Epithelial cell of proximal tubule (primary cell): ENCODE measurements at places on chromosomes 3 and 15. TPM values are rescaled to one million over a fixed set of nuclear protein-coding genes. Genes with fewer than 3 reads are reported as not detected.

DNA sequence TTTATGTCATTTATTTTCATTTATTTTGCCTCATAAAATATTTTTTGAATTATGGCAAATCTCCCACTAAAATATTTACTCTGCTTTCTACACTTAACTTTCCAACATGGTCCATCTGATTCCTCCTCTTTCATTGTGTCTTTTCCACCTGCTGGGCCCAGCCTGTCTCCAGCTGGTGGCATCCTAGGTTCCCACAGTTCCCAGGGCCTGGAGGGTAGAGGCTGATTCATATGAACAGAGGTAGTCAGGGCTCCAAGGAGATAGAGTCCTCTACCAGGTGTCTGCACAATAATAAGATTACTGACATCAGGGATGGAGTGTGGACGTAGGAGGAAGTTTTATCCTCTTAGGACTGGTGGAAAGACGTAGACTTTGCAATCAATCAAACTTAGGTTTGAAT is 14.3 kb downstream of the ZBTB38 start:
- DNase-seq: no peak

GRCh38 chr15:70240082-70240481 is 142.4 kb upstream of the TLE3 start:
- no peak for DNase-seq

DNA sequence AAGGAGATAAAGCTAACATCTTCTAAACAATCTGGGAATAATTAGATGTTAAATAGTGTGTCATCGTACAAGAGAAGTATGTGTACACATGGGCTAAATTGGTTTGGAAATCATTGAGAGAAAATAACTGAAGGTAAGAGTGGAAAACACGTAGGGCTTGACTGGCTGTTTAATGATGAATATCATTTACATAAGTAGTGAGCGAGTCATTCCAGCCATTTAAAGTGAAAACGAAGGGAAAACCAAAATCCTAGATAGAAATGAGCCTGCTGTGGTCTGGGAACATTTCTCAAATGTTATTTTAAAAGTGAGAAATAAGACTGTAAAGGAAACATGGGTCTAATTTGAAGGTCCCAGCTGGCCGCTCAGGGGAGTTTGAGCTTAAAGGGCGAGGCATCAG is 41.9 kb upstream of the KCNMB2 start:
- DNase-seq: no peak

GRCh38 chr3:112038863-112039262 is 4.3 kb downstream of the TMPRSS7 start:
- DNase-seq: no peak

GRCh38 chr3:124486324-124486723 is 243.9 kb upstream of the UMPS start:
- no peak for DNase-seq

DNA sequence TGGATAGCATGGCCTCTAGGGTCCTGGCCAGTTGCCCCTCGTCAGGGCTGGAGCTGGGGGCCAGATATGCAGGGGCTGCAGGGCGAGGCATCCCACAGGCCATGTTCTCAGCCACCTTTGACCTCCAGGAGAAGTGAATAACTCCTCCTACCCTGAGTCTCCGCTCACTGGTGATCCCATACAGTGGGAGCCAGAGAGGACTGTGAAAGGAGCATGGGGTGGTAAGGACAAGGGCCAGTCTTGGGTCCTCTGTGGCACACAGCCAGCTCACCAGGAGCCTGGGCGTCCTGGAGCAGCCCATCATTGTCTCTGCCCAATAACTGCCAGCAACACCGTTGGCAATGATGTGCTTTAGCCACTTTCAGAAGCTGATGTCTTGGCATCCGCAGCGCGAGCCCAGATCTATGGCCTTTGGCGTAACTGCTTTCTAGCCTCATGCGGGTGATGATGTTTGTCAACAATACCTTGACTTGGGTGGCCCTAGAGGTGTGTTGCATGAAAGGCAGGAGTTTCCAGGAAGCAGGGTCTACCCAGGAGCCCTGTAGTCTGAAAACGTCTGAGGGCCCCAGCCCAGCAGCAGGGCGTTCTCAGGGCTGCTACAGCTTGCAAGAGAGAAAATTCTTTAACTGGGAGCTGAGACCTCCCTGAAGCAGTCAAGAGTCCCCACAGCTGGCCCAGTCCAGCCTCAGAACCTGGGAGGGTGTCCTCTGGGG is 61.1 kb upstream of the IQSEC1 start:
- no peak for DNase-seq

- no peak for DNase-seq
Observed at GRCh38 chr15:75178171-75178937, 23.3 kb upstream of the C15orf39 start.

- no peak for DNase-seq
Observed at GRCh38 chr3:40718681-40719080, 193.9 kb downstream of the ZNF621 start.

DNA sequence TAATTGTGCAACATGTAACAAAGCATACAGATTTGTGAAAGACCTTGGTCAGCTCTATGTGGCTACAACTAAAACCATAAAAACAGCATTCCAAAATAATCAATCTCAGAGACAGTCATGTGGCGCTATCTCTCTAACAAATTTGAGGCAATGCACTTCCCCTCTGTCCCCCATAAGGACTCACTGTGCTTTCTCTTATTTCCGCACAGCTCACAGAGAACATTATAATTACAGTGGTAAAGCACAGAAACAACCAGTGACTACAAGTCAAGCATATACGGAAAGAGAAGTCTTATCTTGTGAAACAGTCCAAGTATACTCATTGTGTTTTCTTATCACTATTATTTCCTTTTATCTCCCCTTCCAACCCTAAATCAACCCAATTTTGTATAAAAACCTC is 64.3 kb downstream of the RYK start:
- no peak for DNase-seq

DNA sequence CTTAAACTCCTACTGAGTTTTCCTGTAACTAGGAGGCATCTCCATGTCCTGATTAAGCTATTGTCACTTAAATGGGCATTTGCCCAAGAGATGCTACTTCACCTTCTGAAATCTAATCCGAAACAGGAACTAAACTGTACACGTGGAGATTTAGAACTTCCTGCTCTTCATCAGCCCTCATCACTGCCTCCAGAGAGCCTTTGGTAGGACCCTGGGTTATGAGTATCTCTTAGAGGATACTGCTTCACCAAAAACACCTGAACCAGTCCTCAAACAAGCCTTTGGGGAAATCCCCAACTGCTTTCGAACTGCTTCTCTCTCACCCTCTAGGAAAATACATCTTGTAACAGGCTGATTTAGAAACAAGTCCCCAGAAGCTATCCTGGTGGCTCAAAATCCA is 320.3 kb downstream of the GAP43 start:
- no peak for DNase-seq

- DNase-seq: no peak
Observed at GRCh38 chr3:126524429-126524988, 554 bp downstream of the CHST13 start.

GRCh38 chr3:139560411-139560810 is 20.9 kb upstream of the RBP1 start:
- DNase-seq: no peak

DNA sequence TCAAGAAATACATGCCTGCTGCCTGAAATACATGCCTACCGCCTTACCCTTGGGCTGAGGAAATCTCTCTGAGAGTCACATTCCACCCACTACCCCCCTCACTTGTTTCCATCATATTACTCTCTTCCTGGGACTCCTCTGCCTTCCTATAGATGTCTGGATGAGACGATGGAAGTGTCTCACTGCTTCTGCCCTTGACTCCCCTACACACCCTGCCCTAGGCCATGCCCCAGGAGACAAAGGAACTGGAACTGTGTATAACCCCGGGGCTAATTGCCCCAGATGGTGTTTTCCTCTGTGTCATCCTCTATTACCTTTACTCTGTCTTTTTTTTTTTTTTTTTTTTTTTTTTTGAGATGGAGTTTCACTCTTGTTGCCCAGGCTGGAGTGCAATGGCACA is 102.0 kb downstream of the GTPBP8 start:
- no peak for DNase-seq

GRCh38 chr15:64865998-64866520 is 24.3 kb downstream of the PLEKHO2 start:
- DNase-seq: no peak

DNA sequence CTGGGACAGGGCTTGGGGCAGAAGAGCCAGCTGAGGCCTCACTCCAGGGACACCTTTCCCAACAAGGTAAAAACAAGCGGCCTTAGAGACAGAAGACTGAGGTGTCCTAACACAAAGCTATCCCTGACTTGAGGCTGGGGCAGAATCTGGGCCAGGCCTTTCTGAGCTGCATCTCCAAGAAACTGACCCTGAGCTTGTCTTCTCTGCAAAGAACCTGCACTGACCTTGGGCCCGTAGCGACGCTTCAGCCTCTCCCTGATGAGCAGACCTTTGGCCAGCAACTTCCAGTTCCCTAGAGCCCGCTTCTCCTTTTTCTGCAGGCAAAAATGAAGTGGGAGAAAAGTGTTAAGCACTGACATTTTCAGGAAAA is 22.2 kb downstream of the TMEM43 start:
- no peak for DNase-seq

DNA sequence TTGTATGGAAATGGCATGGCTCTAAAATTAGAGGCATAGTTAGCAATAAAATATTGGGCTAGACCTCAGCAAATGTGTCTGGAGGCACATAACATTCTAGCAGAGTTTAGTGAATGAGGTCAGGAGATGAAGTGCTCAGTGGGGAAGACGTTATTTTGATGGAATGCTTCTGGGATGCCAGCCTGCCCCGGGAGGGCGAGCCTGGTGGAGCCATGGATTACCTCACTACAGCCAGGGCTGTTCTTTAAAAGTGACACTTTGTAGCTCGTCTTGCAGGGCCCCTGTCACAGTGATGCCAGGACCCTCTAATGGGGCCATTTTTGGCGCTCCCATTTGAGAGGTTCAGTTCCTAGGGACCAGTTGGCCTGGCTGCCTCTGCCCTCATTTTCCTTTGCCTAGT is 48.5 kb downstream of the PXYLP1 start:
- no peak for DNase-seq

- no peak for DNase-seq
Observed at GRCh38 chr3:66989860-66990696, 8.0 kb upstream of the KBTBD8 start.

GRCh38 chr3:21028412-21028811 is 722.6 kb downstream of the ZNF385D start:
- no peak for DNase-seq

- DNase-seq: no peak
Observed at GRCh38 chr3:181212271-181212670, 222.7 kb upstream of the DNAJC19 start.

Gene CHRNA7
- total RNA-seq: 0.94 and 1.5 TPM in 2 replicates

Gene CGNL1
- 2.5 and 3.2 TPM in 2 replicates for total RNA-seq

Gene EFCAB12
- total RNA-seq: not detected in 2 replicates

Gene TCTA
- total RNA-seq: 16.9 and 21.7 TPM in 2 replicates

Gene PIK3CB
- total RNA-seq: 8.8 and 9.1 TPM in 2 replicates

Gene ASB14
- total RNA-seq: not detected in 2 replicates

Gene EFCC1
- total RNA-seq: not detected in 2 replicates

Gene CASR
- 0.06 TPM in 1 of 2 replicates, not detected in the other for total RNA-seq

Gene SIN3A
- total RNA-seq: 26.2 and 33.4 TPM in 2 replicates

Gene GRAMD1C
- 1.6 and 8.6 TPM in 2 replicates for total RNA-seq

Gene SNX22
- total RNA-seq: 0.86 and 1.2 TPM in 2 replicates

Gene CCDC13
- 0.65 and 1.7 TPM in 2 replicates for total RNA-seq
